ENCODE measurements at places on chromosomes 5 and 9.

DNA sequence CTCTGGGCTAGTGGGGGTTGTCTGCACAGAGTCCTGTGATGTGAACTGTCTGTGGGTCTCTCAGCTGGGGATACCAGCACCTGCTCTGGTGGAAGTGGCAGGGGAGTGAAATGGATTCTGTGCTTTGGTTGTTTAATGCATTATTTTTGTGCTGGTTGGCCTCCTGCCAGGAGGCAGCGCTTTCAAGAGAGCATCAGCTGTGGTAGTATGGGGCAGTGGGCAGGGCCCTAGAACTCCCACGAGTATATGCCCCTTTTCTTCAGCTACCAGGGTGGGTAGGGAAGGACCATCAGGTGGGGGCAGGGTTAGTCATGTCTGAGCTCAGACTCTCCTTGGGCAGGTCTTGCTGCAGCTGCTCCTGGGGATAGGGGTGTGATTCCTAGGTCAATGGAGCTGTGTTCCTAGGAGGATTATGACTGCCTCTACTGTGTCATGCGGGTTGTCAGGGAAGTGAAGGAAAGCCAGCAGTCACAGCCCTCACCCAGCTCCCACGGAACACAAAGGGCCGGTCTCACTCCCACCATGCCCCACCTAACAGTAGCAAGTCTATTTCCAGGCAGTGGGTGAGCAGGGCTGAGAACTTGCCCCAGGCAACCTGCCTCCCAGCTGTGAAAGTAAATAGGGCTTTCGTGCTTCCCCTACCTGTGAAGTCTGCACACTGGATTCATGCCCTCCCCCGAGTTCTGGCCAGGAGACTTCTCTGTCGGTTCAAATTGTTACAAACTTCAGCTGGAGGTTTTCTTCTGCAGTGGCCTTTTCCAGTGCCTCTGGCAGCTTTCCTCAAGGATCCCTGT is 25.7 kb upstream of the FAM81B start:
- no peak for DNase-seq

DNA sequence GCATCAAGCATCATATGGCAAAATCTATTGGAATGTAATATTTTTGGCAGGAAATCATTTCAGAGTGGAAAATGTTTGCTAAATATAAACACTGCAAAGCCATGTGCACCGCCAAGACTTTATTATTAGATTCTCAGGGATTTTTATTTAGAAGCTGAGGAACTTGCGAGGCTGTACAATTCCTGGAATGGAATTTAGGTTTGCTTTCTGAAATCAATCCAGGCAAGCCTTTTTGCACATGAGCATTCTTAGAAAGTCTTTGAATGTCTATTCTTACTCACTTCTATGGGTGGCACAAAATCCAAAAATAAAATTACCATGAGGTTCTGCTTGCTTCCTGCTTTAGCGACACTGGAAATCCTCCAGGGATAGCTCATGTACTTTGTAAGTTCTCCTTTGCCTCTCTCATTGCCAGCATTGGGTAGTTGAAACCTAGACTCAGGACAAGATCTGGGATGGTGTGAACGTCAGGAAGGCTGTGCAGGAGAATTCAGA is 71.5 kb upstream of the PALM2AKAP2 start:
- DNase-seq, result no peak

DNA sequence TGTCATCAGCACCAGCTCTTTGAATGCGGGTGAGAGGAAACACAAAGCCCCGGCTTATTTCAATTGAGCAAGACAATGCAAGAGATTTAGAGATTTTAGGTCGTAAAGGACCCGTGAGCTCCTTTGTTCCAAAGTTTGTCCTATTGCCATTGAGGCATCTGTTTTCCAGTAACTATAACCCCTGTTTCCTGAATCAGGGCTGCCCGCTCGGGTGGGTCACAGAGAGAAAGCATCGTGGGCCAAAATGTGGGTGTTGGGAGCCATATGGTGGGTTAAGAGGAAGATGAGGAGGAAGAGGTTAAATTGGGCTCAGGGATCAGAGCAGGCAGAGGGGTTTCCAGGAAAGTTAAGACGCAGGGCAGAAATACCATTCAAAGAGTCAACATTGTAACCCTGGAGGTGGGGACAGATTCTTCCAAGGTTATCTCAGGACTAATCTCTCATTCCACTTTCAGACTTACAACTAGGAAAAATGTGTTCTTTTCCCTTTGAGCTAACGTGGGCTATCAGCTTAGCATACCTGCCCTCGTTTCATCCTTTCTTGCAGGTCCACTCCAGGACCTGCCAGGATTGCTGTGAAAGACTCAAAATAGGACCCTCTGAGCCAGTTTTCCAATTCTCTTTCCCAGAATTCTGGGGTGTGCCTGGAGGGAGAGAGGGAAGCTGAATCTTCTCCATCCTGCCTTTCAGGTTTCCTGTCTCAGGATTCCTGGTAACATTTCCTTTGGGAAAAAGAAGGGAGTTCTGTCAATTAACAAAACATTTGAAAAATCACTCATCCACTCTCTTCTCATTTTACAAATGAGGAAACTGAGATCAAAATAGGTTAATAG is 95.5 kb upstream of the TAF11L2 start:
- no peak for DNase-seq

GRCh38 chr5:172710676-172711075 is 60.3 kb downstream of the DUSP1 start:
- no peak for DNase-seq

DNA sequence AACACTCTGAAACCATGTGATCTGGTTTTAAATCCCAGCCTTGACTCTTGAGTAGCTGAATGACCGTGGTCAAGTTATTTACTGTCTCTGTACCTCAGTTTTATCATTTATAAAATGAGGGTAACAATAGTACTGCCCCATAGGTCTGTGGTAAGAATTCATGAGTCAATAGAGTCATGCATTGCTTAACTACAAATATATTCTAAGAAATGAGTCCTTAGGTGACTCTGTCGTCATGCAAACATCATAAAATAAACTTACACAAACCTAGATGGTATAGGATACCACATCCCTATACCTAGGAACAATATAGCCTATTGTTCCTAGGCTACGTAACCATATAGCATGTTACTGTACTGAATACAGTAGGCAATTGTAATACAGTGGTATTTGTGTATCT is 20.3 kb upstream of the ABCA1 start:
- no peak for DNase-seq

- DNase-seq, result no peak
Observed at GRCh38 chr5:151880324-151880723, 44.3 kb downstream of the GLRA1 start.

GRCh38 chr5:9058666-9059065 is 487.2 kb downstream of the SEMA5A start:
- DNase-seq, result no peak

Data from activated T-helper 1 cell treated with anti-CD3 and anti-CD28 coated beads, Interleukin-2, amount 50 U/mL, for 16 hours (primary cell).